ENCODE measurements at places on chromosomes 2 and 18.

GRCh38 chr2:149617476-149617875 is 29.9 kb upstream of the MMADHC start:
- DNase-seq, result no peak

DNA sequence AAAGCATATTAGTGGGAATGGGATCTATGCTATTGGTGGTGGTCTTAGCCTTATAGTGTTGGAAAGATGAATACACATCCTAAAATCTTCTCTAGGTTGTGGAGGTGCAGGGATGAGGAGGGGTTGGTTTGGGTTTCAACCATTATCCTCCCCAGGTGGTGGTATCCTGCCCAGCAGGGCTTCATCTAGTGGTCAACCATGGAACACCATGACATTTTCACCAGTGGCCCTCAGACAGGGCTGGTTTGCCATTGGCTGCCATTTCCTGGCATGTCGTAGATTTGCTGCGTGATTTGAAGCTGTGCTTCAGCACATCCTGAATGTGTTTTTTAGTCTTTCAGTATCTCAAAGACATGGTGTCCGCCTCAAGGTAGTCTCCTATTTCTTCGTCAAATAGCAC is 391.2 kb upstream of the HNRNPA3 start:
- no peak for DNase-seq

DNA sequence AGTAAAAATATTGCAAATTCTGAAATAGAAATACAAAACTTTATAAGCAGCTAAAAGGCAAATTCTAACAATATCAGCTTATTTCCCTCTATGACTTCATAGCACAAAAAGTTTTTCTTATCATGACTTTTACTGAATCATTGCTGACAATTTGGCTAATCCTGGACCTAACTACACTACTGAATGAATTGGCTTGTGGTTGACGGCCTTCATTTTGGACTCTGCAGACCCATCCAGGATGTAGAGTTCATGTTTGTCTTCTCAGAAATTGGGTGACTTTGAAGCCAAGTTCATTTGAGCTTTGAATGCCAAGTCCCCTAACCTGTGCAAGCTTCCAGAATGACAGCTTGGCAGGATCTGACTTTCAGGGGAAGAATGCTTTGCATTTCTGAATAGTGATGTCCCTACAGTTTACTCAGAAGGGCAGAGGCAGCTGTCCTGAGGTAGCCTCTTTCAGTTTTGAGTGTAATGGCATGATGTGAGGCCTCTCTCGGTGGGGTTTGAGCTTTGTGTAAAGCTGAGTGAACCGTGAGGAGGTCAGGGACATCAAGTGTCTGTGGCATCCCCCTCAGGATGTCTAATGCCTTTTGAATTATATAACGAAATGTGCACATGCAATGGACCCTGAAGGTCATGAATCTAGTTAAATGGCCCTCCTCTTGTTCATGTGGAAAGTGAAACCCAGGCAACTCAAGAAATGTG is 48.0 kb downstream of the EFEMP1 start:
- DNase-seq, result no peak

GRCh38 chr2:128685841-128686496 is 367.3 kb upstream of the HS6ST1 start:
- DNase-seq, result no peak

DNA sequence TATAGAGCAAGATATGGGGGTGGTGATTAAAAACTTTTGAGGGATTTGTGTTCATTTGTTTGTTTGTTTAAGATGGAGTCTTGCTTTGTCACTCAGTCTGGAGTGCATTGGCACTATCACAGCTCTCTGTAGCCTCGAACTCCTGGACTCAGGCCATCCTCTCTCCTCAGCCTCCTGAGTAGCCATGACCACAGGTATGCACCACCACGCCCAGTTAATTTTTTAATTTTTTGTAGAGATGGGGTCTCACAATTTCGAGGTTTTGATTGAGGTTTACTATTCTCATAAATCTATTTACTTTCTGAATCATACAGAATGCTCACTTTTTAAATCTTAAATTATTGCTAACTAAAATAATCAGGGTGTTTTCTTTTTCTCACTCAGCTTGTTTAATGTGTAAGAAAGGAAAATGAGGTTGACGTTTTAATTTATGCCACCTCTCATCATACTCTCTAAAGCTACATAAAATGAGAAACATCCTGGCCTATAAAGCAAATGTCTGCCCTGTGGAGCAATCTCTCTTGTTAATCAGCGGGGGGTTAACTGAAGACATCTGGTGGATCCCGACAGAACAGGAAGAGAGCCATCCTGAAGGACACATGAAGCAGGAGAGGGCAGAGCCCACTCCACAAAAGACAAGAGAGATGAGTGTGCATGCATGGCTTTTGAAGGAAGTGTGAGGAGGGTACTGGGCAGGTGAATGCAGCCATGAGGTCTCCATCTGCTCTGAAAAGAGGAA is 589.1 kb upstream of the SLC8A1 start:
- no peak for DNase-seq

GRCh38 chr18:59448546-59448945 is 89.5 kb upstream of the LMAN1 start:
- DNase-seq, result no peak

GRCh38 chr18:44507729-44508325 is 172.9 kb upstream of the SETBP1 start:
- no peak for DNase-seq

DNA sequence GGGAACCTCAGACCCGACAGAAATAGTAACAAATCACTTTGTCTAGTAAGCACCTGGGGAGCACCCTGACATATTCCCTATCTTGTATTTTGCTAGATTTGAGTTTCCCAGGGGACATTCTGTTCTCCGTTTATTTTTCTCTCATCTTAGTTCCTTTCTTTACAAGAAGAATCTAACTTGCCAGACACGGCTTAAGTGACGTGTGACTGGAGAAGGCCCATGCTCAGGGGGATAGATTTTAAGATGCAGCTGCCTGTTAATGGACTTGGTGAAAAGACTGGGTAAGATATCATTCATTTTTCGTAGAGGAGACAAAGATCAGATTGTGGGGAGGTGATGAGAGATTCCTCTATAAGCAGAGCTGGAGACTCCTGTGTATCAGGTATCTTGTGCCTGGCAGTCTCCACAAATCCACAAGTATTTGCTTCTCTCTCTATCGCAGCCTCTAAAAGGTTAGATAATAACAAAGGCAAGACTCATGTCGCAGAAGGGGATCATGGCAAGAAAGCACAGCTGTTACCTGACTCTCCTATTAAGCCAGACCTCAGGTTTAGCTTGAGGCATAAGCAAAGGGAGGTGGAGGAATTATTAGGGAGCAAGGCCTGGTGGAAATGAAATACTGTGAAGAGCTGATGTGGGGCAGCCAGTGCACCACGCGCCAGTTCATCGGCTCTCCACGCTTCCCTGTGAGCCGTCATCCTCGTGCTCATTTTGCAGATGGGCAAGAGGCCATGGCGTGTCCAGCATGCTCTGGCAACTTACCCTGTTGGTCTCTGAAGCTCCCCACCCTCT is 347.2 kb upstream of the TNP1 start:
- DNase-seq, result no peak

GRCh38 chr2:16640867-16641266 is 24.8 kb downstream of the CYRIA start:
- no peak for DNase-seq

DNA sequence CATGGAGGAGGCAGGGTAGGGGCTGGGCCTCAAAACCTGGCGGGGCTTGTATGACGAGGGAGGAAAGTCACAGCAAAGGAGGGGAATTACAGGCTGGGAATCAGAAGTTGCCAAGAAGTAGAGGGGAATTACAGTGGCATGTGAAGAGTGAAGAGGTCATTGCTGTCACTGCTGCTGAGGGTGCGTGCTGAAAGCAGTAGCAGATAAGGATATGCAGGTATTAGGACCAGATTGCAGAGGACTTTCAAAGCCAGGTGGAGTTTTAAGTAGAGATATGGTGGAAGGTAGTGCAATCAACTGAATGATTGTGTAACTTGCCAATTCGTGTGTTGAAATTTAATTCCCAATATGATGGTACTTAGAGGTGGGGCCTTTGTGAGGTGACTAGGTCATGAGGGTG is 19.4 kb upstream of the LRPPRC start:
- DNase-seq, result no peak

DNA sequence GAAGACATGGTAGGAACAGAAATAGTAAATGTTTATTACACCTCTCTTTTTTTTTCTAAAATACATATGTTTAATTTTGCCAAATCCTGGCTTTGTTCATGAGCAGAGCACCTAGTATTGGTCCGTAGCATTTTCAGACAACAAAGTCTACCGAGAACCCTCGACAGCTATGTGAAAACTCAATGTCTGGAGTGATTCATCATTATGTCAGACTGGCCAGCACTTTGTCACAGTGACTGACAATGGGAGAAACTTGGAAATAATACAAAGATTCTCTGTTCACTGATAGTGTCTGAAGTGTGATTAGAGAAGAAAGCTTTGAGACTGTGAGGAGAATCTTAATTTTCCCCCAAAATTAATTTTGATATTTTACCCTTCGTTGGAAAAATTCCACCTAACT is 143.0 kb downstream of the HNMT start:
- no peak for DNase-seq

DNA sequence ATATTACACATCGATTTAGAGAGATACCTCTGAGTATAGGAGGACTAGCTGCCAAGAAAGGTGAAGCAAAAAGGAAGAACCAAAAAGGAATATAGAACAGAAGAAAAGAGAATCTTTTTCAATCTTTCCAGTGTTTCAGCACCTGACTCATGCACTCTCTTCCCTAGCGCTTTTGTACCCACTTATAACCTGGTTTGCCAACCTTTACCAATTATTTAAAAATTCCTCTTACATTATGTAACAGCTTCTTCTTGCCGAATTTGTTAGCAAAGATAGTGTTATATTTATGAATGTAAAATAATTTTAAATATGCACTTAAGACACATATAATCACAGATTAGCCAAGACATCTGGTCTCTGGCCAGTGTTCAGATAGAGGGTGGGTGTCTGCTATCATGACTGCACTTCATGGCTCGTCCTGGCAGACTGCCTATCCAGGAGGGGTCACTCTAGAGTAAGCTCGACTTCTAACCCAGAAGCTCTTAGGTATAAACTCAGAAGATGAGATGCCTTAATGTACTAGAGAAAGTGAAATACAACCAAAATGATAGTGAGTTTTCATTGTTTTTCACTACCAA is 122.9 kb downstream of the ATAD2B start:
- DNase-seq, result peak; percentile 2

DNA sequence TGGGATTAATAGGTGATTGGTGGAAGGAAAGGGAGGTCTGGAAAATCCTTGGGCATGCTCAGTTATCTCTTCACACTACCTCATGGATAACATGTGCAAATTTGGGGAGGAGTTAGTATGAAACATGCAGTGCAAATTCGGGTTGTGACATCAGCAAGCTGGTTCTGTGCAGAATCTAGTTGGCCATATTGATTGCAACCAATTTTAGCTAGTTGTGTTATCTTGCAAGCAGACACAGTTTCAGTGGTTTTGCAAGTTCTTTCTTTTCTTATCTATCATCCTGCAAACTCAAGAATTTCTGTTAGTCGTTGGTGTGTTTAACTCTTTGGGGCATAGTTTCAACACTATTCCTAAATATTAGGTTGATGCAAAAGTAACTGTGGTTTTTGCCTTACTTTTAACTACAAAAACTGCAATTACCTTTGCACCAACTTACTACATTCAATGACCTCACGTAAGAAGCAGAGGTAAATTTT is 135.4 kb downstream of the PTH2R start:
- DNase-seq, result no peak

DNA sequence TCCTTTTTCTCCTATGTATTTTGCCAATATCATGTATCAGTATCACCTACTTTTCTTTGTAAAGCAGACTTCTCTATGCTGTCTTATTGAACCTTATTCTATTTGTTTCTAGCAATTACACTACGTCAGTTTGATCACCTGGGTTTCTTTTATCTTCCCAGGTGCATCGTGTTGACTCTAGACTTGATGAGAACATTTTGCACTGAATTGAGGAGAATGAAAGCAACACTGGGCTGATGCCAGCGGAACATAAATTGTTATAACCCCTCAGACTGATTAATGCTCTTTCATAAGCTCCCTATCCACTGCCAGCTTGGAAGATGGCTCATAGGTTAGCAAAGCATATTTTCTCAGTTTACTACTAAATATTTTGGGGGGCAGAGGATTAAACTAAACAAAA is 140.6 kb downstream of the EPHA4 start:
- DNase-seq, result no peak

DNA sequence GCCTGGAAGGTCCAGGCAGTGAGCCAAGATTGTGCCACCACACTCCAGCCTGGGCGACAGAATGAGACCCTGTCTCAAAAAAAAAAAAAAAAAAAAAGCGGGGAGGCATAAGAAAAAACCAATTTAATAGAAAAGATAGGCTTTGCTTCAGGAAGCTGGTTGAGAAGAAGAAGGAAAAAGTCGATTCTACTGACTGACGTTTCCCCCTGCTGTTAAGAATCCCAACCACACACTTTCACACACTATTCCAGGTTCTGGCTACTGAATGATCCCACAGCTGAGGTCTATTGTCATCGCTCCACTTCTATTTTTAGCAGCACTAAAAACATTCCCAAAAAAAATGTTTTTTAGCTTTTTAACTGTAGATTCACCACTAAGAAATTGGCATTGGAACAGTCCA is 6.7 kb upstream of the CHCHD5 start:
- DNase-seq, result no peak

DNA sequence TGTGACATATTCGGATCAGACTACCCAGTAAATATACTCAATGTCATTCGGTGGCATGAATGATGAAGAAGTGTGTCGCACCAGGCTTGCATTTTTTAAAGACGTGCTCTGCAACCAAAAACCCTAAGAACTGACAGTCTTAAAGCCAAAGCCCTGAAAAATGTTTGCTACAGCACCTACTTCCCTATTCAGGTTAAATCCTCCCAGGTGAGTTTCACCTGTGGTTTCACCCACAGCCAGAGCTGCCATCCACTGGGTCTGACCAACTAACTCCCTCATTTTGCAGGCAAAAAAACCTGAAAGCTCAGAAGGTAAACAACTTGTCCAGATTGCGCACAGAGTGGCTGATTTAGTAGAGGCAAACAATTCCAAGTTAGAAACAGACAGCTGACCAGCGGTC is 222.3 kb upstream of the MGAT5 start:
- DNase-seq, result no peak

DNA sequence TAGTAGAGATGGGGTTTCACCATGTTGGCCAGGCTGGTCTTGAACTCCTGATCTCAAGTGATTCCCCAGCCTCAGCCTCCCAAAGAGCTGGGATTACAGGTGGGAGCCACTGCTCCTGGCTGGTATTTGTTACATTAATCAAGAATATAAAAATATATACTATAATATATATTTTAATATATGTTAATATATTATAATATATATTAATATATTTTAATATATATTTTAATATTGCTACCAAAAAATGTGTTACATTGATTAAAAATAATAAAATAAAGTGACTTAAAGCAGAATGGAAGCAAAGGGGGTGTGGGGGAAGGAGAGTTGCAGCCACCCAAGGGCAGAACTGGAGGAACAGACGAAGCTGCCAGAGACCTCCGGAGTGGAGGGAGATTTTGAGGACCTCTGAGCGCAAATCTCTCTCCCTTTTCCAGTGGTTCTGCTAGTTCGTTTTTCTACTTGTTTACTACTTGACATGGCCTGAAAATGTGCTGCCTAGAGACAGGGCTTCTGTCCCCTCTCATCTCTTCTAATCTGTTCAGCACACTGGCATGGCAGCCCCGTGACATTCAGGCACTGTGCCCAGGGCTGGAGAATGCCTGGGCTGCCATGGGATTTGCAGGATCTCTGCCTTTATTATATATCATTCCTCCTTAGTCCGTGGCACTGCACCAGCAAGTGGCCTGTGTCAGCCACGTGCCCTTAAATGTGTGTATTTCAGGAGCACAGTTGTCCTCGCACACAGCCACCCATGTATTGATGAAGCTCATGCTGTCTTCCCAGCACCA is 47.9 kb upstream of the RAB12 start:
- peak; percentile 6 for DNase-seq
